ENCODE measurements at places on chromosomes 7 and 10.

DNA sequence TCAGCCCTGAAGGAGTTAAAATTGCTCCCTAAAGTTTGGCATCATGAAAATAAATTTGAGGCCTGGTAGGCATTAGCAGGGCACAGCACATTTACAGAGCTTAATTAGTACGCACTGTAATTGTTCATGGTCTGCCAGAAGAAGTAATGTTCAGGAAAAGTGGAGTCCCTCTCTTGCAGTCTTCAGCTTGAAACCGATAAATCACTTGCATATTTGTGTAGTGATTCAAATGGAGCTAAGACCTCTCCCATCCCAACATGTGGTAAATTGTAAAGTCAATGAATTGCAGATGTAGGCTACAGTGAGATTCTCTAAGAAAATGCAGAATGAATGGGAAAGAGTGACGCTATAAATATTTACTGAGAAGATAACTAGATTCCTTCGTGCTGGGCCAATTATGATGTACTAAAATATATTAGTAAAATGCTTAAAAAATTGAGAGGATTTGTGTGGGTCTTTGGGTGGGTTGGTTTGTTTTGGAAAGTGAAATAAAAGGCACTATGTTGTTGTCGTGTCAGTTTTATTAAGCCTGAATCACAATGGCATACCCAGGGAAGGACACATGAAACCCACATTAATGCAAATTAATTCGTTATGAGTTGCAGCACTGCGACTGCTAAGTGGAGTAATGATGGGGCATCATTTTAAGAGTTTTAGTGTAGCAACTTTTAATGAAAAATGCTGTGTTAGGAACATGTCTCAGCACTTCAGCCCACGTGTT lies 8.4 kb downstream of the TCF7L2 start:
- DNase-seq = no peak

DNA sequence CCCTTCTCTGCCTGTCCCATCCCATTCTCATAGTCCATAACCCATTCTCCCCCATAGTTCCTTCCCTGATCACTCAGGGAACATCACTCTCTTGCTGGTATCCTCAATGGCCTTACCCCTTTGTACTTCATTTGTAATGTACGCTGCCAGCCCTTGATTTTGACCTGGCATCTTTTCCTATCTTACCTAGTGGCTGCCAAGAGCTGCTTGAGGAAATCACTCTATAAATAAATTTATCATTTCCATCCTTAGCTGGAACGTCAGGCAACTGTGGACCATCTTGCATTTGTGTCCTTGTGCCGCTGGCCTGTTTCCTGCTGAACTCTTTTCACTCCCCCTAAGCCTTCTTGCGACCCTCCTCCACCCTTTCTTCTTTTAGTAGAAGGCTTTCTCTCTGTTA lies 14.0 kb downstream of the CDK14 start:
- DNase-seq = no peak

- DNase-seq = no peak
These were observed 44.2 kb upstream of the TNS3 start for GRCh38 chr7:47625861-47626715.

- no peak for DNase-seq
These were observed 15.4 kb downstream of the LRRC27 start for GRCh38 chr10:132347211-132347930.

DNA sequence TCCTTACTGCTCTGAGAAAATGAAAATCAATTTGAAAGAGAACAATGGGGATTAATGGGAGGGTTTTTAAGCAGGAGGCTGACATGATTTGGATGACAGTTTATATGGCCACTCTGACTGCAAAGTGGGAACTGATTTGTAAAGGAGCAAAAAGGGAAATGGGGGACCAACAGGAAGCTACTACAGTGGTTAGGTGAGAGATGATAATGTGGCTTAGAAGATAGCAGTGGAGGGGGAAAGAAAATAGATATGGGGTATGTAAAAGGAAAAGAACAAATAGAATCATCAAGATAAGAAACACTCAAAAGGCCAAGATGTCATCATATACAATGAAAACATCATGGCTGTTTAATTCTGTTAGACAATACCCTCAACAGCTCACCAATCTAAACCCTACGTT lies 177.5 kb downstream of the ANK3 start:
- DNase-seq = no peak

DNA sequence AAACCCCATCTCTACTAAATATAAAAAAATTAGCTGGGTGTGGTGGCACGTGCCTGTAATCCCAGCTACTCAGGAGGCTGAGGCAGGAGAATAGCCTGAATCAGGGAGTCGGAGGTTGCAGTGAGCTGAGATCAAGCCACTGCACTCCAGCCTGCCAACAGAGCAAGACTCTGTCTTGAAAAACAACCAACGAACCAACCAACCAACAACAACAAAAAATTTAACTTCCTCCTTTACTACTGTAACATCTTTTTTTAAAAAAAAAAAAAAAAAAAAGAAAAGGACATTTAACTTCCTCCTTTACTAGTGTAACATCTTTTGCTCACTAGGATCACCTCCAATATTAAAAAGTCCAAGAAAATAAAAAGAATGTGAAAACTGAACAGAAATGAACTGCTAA lies 92.3 kb upstream of the TMEM168 start:
- DNase-seq = no peak

DNA sequence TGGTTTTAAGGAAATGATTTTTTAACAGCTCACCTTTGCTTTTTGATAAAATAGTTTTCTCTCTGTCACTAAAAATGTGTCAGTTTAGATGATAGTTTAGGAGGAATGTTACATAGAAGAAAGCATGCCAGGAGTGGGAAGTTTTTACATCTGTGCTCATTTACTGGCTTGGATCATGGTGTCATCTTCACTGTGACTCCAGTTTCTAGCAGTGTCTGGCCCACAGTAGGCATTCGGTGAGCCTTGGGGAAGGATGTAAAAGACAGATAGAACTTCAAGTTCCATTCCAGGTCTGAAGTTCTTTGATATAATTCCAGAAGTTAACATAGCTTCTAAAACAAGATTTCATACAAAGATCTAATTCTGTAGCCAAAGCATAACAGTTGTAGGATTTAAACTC lies 259.2 kb downstream of the BICC1 start:
- no peak for DNase-seq

DNA sequence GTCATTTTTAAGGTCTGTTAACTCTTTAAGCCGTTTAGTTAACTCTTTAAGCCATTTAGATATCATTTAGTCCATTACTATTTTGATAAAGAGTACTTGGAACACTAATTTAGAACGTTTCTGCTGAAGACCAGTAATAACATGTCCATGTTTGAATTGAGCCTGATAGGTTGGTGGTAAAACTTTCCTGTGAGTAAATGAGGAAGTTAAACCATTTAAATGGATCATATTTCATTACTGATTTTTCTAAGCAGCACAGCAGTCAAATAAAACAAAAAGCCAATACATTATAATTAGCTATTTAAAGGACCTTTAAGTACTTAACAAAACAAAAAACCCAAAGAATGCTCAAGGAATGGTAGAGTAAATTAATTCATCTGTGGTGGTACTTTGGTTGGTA lies 29.4 kb downstream of the PHTF2 start:
- no peak for DNase-seq

DNA sequence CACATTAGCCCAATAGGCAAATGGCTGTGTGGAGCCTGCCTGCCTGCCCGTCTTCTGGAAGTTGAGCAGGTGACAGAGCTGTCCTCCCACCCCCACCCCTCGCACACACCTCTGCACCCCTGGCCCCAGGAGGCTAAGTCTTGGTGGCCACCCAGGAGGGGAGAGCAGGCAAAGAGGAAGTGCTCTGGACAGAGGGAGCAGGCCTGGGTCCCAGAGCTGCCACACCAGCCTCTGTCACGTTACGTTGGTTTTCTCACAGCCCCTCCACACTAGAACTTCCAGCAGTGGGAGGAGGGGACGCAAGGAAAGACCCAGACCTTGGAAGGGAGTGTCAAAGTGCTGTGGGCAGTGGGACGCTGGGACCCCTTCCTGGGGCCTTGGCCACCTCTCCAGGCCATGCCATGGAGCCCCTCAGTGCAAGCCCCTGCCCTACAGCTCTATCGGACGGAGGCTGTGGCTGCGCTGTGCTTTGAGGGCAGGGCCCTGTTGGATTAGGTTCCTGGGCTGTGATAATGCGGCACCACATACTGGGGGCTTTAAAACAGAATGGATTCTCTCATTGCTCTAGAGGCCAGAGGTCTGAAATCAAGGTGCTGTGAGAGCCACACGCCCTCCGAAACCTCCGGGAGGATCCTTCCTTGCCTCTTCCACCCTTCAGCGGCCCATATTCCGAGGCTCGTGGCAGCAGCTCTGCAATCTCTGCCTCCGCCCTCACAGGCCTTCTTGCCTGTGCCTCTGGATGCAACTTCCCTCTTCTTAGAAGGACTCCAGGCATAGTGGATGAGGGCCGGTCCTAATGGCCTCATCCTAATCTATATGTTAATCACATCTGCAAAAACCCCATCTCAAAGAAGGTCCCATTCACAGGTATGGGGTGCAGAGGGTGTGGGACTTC lies 9.9 kb downstream of the PRKAG2 start:
- DNase-seq = no peak

DNA sequence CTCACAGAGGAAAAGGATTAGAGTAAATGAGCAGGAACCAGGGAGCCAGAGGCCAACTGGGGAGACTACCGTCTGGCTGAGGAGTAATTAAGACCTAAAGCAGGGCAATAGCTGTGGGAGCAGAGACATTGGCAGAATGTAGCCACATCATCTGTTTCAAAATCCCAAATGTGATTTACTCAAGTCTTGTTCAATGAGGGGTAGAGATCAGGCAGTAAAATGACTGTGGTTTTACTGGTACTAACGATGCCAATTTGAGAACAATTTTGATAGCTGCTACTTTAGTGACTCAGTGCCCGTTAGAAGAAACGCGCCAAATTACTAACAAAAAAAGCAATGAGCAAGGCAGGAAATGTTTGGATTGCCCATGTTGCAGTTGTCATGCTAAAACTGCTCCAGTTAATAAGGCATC lies 12.7 kb upstream of the MIOS start:
- DNase-seq = no peak

GRCh38 chr7:112331492-112331891 lies 118.8 kb upstream of the IFRD1 start:
- DNase-seq = no peak

DNA sequence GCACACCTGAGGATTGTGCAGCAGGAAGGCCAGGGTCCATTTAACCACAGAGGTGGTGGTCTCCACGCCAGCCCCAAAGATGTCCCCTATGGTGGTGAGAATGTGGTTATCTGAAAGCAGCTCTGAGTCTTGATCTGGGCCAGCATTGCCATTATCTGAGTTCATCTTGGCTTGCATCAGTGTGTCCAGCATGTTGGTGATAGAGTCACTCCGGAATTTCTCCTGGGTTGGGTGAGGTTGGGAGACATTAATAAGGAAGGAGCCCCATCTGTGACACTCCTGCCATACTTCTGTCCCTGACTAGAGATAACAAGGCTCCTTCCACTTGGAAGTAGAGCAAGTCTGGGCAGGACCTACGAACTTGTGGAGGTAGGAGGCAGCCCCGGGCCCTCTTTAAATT lies 4.2 kb downstream of the CYP17A1 start:
- no peak for DNase-seq

DNA sequence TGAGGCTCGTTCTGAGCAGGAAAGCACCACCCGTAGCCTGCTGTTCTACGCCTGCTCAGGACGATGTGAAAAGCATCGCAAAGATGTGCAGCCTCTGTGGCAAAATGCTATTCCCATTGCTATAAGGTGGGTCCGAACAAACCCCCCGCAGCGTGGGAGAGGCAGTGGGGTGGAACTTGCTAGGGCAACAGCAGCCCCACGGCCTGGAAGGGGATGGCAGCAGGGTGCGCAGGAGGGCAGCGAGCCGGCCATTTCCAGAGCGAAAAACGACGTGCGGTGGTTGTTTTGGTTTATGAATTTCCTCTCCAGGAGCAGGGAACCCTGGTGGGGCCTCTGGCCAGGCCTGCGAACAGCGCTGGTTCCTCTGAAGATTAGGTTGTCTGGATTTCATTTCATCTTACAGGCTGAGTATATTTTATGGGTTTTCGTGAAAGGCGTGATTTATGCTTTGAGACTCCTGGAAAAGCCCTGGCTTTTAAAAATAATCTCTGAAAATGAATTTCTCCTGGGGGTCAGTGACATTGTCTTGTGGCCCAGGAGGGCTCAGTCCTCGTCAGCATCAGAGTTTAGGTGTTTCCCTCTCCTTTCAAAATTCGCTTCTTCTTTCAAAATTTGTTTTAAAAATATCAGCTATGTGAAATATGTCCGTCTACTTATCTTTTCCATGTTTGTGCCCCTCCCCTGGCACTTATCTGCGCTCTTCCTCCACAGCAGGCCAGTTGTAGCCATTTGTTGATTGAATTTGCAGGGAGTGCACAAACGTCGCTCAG lies 42.3 kb upstream of the UBE3C start:
- DNase-seq = no peak

DNA sequence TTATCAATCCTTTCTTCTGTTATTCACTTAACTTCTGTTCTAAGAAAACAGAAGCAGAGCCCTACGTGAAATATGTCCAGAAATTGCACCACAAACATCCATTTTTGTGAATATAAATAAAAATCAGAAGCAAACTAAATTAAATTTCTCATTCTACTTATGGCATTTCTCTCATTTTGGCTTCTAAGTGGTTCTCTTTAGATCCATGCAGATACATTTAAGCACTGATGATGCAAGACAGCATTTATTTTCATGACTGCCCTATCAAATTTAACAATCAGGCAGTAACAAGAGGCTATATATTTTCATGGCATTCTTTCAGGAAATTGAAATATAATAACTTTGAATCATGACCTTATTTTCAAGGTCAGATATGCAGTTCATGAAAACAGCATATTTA lies 1049.6 kb downstream of the GRM8 start:
- no peak for DNase-seq

GRCh38 chr10:129030996-129031843 lies 435.8 kb upstream of the MGMT start:
- DNase-seq = peak; percentile 49

DNA sequence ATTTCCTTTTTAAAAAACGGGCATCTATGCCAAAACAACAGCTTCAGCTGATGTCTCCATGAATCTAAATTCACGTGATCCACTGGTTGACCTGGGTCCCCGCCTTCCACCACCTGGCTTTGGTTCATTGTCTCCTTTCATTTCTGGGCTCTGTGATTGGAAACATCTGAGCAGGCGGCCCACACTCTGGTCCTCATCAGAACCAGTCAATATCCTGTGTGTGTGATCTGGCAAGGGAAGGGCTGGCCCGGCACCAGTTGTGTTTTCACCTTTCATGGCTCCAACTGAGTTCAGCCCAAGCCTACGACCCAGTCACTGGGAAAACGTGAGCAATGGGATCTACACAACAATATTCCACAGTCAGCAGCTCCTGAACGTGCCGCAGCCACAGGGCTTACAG lies 46.2 kb downstream of the PARP12 start:
- no peak for DNase-seq

GRCh38 chr10:114282526-114282925 lies 43.5 kb downstream of the VWA2 start:
- no peak for DNase-seq
